ENCODE measurements at places on chromosomes 6 and 20. TPM values are rescaled to one million over a fixed set of nuclear protein-coding genes. Genes with fewer than 3 reads are reported as not detected.

The RAMACL gene
- total RNA-seq: 0.26 TPM

The SRSF12 gene
- total RNA-seq: not detected

The TMEM217 gene
- total RNA-seq: 2.4 TPM

The VWA7 gene
- 1.9 TPM for total RNA-seq
